Adrenal gland (tissue), 19 donors: ENCODE measurements at places on chromosomes 12 and 14.

GRCh38 chr12:101116911-101117310 lies 93.1 kb downstream of the SLC5A8 start:
- H3K27me3 ChIP-seq: no peaks in the 10 kb centered on the region
- no peaks in the 10 kb centered on the region for H3K4me1 ChIP-seq
- no peaks in the 10 kb centered on the region for H3K36me3 ChIP-seq
- H3K4me3 ChIP-seq: no peak overlapping the region
- no peak for DNase-seq

GRCh38 chr12:52198454-52199215 lies 6.8 kb upstream of the KRT80 start:
- no peak overlapping the region for H3K4me3 ChIP-seq
- H3K27ac ChIP-seq: peak overlapping the region; percentile 28
- no peak for DNase-seq
- H3K36me3 ChIP-seq: no peaks in the 10 kb centered on the region
- H3K27me3 ChIP-seq: no peaks in the 10 kb centered on the region

DNA sequence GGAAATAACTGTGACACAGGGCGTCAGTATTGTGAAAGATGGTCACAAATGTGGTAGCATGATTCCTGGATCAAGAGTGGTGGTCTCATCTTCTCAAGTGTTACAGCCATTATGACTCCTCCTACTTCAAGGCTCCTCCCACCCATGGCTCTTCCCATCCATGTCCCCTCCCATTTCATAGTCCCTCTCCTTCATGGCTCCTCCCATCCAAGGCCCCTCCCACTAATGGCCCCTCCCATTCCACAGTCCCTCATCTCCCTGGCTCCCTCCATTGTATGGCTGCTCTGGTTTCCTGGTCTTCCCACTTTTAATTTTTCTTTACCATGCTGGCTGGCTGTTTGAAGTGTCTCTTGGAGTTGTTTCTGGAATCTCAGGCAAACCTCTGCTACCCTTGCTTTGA lies 1375.2 kb upstream of the TMEM132C start:
- H3K36me3 ChIP-seq: no peaks in the 10 kb centered on the region
- H3K27me3 ChIP-seq: no peaks in the 10 kb centered on the region
- H3K27ac ChIP-seq: no peak overlapping the region
- no peak for DNase-seq

GRCh38 chr14:42671636-42672035 lies 1065.0 kb downstream of the LRFN5 start:
- no peak overlapping the region for H3K27ac ChIP-seq
- no peak overlapping the region for H3K4me3 ChIP-seq
- H3K27me3 ChIP-seq: no peaks in the 10 kb centered on the region
- no peaks in the 10 kb centered on the region for H3K4me1 ChIP-seq
- H3K36me3 ChIP-seq: no peaks in the 10 kb centered on the region
- no peak for DNase-seq

- H3K27me3 ChIP-seq: no peaks in the 10 kb centered on the region
- no peak overlapping the region for H3K4me3 ChIP-seq
- DNase-seq: no peak
- no peaks in the 10 kb centered on the region for H3K36me3 ChIP-seq
- H3K4me1 ChIP-seq: peaks cover 33% of the 10 kb centered on the region
- H3K27ac ChIP-seq: no peak overlapping the region
Observed at GRCh38 chr12:19200261-19200660, 70.7 kb downstream of the PLEKHA5 start.

- no peaks in the 10 kb centered on the region for H3K27me3 ChIP-seq
- no peak overlapping the region for H3K4me3 ChIP-seq
- peaks cover 7% of the 10 kb centered on the region for H3K4me1 ChIP-seq
- H3K27ac ChIP-seq: peak overlapping the region; percentile 32
- H3K36me3 ChIP-seq: no peaks in the 10 kb centered on the region
- peak; percentile 24 for DNase-seq
Observed at GRCh38 chr12:98699586-98699985, 54.5 kb downstream of the APAF1 start.

GRCh38 chr14:74601982-74602381 lies 10.1 kb downstream of the LTBP2 start:
- no peaks in the 10 kb centered on the region for H3K36me3 ChIP-seq
- H3K27me3 ChIP-seq: no peaks in the 10 kb centered on the region
- no peak for DNase-seq
- no peak overlapping the region for H3K27ac ChIP-seq
- no peak overlapping the region for H3K4me3 ChIP-seq

GRCh38 chr12:22799503-22799902 lies 174.5 kb downstream of the ETNK1 start:
- no peaks in the 10 kb centered on the region for H3K27me3 ChIP-seq
- no peak overlapping the region for H3K27ac ChIP-seq
- DNase-seq: no peak
- no peak overlapping the region for H3K4me3 ChIP-seq

DNA sequence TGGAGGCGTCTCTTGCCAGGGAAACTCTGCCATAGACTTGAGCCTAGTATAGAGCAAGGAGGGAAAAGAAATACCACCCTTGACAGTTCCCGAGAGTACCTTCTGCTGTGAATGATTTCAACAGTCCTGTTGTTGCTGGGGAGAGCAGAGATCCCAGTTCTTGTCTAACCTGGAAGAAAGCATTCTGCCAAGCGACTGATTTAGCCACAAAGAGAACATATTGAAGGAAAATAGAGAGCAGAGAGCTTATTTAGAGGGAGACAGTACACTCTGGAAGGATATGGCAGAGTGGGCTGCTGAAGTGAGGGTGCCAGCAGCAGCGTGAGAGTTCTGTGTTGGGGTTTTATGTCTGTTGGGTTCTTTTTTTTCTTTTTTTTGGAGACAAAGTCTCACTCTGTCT lies 966.9 kb upstream of the TMEM132C start:
- no peak overlapping the region for H3K27ac ChIP-seq
- DNase-seq: no peak
- H3K27me3 ChIP-seq: no peaks in the 10 kb centered on the region

DNA sequence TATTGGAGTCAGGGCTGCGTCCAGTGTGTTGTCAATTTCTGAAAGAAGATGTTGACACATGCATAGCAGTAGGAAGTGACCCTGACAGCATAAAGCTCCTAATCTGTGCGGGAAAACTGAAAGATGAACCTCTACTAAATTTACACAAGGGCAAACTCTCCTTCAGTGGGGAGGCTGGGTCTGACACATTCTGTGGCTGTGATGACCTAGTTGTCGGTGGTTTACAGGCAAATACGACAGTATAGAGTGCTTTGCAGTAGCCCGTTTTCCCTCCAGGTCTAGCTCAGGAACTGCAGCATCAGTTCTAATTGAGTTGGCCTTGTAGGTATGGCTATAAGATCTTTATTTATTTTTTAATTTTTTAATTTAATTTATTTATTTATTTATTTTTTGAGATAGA lies 14.8 kb upstream of the GABARAPL1 start:
- H3K4me3 ChIP-seq: no peak overlapping the region
- no peaks in the 10 kb centered on the region for H3K36me3 ChIP-seq
- H3K27ac ChIP-seq: no peak overlapping the region
- H3K4me1 ChIP-seq: no peaks in the 10 kb centered on the region

GRCh38 chr12:47833591-47834012 lies 13.9 kb upstream of the HDAC7 start:
- peaks cover 17% of the 10 kb centered on the region for H3K4me1 ChIP-seq
- no peak overlapping the region for H3K4me3 ChIP-seq
- no peak overlapping the region for H3K27ac ChIP-seq

GRCh38 chr14:77917491-77918201 lies 117.7 kb downstream of the ADCK1 start:
- no peaks in the 10 kb centered on the region for H3K4me1 ChIP-seq
- no peaks in the 10 kb centered on the region for H3K36me3 ChIP-seq
- no peak overlapping the region for H3K27ac ChIP-seq
- no peaks in the 10 kb centered on the region for H3K27me3 ChIP-seq
